ENCODE measurements at places on chromosomes 1 and 21.

DNA sequence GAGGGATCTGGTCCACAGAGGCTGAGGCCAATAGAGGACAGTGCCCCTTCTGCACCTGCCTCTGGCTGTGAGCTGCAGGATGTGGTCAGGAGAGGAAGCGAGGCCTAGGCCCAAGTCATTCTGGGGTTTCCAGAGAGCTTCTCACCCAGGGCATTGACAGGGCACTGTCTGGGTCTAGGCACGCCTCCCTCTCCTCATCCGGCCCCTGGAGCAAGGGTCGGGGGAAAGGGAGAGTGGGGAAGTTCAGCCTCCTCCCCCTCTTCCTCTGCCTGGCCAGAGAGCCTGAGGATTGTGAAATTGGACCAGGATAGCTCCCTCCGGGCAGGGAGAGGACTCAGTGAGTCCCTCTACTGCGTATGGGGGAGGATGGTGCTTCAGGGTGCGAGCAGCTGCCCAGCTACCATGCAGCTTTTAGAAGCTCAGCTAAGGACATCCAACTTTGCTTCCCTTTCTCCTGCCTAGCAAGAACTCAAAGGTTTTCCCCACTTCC, 6.3 kb upstream of the INAVA start:
- no peak for DNase-seq

DNA sequence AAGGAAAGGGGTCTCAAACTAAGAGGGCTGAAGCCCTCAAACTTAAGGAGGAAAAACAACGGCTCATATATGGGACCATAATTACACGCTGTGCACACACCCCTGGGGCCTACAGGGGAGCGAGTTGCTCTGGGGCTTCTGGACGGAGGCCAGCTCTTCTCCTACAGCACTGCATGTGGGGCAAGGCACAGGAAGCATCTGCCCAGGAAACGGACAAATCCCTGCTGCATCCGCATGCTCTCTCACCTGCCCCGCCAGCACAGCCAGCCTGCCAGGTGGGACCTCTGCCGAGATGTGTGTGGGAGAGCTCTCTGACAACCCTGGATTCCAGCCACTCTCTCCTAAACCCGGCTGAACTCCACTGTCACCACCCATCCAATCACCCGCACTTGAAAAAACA, 54.1 kb downstream of the MRPL37 start:
- peak; percentile 37 for DNase-seq

DNA sequence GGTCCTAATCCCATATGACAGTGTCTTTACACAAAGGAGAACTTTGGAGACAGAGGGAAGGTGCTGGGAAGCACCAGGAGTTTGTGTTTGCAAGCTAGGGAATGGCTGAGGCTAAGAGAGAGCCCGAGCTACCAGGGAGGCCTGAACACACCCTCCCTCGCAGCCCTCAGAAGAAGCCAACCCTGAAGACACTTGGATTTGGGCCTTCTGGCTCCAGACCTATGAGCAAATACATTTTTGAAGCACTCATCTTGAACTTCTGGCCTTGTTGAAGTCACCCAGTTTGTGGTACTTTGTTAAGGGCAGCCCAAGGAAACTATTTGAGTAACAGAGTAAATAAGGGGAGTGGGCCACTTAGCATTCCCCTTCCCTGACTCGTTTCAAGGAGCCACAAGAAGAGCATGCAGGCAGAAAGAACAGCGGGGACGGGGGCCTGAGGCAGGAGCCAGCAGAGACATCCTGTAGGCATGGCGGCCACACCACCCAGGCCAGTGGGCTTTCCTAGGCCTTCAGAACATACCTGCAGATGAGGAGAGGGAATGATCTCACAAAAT, 13.2 kb upstream of the QSOX1 start:
- no peak for DNase-seq

DNA sequence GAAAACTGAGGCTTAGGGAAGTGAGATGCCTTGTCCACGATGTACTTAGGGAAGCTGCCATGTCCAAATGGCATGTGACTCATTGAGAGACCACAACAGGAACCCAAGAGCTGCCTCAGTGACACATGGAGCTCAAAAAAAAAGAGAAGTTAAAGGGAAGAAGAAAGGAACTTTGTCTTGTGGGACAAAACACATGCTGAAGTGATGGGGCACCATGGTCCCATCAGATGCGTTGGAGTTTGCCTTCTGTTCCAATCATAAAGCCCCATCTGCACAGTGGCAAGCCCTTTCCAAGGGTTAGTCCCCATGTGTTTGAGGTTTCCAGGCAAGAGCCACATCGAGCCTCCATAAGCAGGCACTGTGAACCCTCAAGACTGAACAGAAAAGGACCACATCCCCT, 8.0 kb downstream of the MED8 start:
- no peak for DNase-seq

DNA sequence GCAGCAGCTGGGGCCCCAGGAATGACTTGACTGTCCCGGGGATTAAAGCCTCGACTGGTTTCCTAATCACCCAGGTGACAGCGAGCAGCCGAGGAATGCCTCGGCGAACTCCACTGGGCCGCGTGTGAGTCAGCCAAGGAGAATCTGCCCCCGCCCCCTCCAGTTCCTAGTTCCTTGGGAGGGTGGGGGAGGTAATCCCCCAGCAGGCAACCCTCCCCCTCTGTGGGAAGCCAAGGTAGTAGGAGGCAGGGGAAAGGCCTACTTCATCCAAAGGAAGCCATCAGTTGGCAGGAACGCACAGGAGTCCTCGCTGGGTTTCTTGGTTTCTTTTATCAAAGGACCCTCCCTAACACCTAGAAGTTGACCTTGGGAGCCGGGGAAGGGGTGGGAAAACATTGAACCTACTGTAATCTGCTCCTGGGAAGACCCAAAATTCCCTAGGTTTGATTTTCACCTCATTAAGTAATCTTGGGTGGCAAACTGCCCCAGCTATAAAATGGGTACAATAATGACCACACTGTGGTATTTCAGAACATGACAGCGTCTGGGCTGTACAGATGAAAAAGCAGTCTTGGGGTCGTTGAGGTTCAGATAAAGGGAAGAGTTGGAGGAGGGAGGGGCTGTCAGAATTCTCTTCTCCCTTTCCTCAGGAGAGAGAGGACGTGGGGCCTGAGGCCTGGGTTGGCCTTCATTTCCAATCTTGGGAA, 1.4 kb downstream of the TENT5B start:
- DNase-seq, result no peak

DNA sequence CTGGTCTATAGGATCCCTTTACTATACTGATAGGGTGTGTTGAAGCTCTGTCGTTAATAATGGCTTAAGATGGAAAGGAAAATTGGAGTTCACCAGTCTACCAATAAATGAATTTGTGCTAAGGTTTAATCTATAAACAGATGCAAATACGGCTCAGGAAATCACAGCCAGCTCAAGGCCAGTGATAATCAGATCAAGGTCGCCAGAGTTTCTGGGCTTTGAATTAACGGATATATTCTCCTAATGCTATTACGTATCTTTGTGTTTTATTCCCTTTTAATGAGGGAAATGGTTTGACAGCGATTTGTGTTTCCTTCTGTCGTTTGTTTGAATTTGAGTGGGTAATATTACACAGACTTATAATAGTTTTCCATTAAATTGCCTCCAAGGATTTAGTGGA, 279.6 kb downstream of the BACH1 start:
- no peak for DNase-seq

- no peak for DNase-seq
These were observed 41.5 kb upstream of the SAMD13 start for GRCh38 chr1:84259989-84260388.
